SK-N-SH treated with all-trans-retinoic acid at 6 μM for 48 hours (cell line): ENCODE measurements at places on chromosomes 4 and X.

GRCh38 chr4:17448689-17449088 is 63.2 kb downstream of the QDPR start:
- ATAC-seq: 0 out of 3 replicates have a peak, but pooled peaks have one; percentile 17

DNA sequence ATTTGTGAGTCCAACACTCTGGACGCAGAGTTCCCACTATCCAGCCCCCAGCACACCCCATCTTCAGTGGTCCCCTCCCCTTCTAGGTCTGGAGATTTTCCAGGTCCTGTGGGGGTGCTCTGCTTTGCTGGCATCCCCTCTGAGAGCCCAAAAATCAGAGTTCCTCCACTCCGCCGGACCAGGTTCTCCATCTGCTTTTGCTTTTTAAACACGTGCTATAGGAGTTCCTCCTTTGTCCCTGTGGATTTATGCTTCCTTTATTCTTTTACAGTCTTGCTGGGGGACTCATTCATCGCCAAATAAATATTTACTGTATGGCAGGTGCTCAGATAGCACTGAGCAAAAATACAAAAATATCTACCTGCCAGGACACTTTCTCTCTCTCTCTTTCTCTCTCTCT is 324.7 kb downstream of the STK32B start:
- no peak for ATAC-seq

- no peak for ATAC-seq
Observed at GRCh38 chr4:188023682-188024081, 28.1 kb downstream of the ZFP42 start.

DNA sequence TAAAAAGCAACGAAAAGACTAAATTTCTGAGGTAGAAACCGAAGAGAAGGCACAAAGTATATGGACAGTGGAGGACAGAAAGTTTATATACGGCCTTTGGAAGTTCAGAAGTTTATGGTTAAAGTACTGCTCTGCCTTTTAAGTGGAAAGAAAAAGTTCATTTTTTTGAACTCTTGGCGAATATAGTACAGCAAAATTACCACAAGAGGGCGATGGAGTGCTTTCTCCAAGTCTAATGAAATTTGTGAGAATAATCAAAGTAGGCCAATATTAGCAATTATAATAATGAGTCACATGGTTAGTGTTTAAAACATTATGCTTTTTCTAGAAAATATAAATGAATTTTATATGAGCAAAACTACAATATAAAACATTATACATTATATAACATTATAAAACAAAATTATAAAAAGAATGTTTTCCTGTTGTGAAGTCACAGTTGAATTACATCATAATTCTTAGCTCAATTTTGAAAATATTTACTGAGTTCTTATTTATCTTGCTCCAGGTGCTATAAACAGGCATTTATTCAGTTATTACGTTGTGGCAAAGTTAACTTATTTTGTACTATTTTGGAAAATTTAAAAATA is 136.2 kb upstream of the BMPR1B start:
- ATAC-seq: peak; percentile 65

DNA sequence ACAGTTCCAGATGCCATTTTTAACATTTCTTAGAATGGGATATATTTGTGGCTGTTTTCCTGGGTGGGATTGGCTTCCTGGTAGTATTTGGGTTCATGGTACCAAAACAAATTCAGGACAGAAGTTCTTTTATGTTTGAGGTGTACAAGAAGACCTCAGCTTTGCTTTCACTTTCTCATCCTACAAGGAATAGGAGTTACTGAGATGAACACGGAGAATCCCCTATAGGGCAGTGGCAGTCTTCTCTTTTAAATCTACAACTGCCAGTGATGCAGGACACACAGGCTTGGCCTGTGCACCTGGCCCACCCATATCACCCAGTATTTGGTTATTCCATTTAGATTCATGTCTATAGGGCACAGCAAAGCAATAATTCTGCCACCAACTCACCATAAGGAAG is 35.2 kb downstream of the SLC10A7 start:
- no peak for ATAC-seq

DNA sequence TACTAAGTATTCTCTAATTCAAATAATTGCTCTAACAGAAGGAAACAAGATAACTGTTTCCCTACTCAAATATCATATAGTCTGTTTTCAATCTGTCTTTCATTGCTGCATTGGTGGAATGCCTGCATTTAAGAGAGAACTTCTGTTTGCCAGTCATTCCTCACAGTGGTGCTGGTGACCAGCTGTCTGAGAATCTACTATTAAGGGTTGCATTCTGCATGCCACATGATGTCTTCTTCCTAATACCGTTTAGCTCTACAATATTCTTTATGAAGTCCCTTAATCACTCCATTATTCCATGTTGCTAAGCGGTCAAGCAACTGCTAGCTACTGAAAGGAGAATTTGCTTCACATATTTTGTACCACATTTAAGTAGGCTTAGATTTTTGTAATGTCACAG is 167.1 kb upstream of the CENPE start:
- peak; percentile 54; the same call in 2 of the 3 replicates for ATAC-seq

GRCh38 chr4:10091531-10092181 is 24.9 kb downstream of the WDR1 start:
- no peak for ATAC-seq

- ATAC-seq: no peak
Observed at GRCh38 chr4:180203349-180203748, 2039.9 kb upstream of the TENM3 start.

- no peak for ATAC-seq
Observed at GRCh38 chr4:3834186-3834662, 68.0 kb downstream of the ADRA2C start.

DNA sequence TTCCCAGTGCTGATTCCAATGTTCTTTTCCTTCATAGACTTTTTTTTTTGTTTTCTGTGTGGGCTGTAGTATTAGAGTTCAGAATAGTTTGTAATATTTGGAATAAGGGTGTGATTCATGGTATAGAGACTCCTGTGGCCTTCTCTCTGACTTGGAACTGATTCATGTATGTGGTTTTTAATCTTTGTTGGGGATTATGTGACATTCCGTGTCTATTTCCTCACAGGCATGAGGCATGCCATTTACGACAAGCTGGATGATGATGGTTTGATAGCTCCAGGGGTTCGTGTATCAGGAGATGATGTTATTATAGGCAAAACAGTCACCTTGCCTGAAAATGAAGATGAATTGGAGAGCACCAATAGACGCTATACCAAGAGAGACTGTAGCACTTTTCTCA is 44.4 kb downstream of the POLR2B start:
- no peak for ATAC-seq

GRCh38 chr4:152106113-152106763 is 345.4 kb upstream of the GATB start:
- peak; percentile 87 for ATAC-seq

DNA sequence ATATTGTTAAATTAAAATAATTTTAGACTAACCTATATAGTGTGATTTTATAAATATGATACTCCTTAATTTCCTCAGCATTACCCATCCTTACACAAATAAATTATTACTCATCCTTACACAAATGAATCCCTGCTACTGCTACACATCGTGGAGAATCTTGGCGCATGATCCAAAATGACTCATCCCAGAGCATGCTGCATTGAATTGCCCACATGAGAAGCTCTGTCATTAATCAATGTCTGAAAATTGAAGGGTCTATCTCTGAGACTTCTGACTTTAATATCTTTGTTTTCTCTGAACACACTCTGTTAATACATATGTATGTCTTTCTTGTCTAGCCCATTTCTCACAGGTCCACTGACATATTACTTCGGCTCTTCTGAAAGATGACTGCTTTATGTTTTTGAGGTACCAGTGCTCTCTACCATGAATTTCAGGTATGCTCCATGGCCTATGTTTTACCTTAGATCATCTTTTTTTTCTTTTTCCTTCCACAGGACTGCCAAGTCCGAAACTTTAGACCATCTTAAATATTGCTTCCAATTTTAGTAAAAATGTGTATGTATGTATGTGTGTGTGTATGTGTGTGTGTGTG is 15.7 kb upstream of the DUSP21 start:
- ATAC-seq: peak; percentile 98

GRCh38 chr4:180285796-180286195 is 1957.4 kb upstream of the TENM3 start:
- no peak for ATAC-seq

DNA sequence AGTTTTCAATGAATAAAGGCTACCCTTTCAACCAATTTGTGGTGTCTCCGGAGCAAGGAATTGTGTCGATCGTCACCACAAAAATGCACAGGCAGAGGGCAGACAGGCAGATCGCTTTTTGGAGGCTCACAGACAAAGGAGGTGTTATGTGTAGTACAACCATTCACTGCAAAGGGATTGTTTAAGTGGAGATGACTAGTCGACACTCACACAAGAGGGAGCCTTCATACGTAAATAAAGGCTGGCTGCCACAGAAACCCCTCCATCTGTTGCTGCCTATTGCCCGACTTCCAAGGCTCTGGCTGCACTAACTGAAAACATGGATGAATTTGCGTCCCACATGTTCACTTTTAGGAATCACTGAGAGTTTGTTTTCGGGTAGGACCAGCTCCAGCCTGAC is 281.1 kb downstream of the NKX6-1 start:
- no peak for ATAC-seq

DNA sequence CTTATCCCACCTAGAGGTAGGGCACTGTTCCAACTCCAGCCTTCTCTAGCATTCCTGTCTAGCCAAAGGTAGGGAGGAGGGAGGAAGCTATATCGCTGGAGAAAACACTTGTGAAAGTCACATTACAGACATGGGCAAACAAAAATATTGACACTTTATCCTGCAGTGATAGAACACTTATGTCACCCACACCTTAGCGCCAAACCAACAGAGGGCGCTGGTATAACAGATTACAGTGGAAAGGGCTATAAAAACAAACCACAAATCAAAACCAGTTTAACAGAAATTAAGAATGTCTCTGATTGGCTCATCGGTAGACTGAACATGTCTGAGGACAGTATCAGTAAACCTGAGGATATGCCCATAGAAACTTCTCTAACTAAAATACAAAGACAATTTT is 451.3 kb downstream of the TLL1 start:
- peak; percentile 36; the same call in 1 of the 3 replicates for ATAC-seq

- peak; percentile 86 for ATAC-seq
Observed at GRCh38 chr4:41882625-41883347, 52.4 kb upstream of the TMEM33 start.

DNA sequence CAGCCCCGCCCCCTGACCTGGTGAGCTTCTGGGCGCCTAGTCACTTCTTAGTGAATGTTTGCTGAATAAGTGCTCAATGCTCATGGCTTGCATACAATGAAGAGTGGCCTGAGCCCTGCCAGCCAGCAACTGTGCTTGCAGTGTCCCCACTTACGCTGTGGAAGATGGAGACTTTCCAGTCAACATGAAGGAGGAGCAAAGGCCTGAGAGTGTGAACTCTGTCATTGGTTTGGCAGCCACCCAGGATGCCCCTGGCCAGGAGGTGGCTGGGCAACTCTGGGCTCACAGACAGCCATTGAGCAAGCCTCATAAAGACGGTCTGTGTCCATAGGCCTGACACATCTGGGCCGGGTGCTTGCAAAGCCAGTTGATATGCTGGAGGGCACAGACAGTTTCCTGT is 72.1 kb upstream of the MAMLD1 start:
- no peak for ATAC-seq

- no peak for ATAC-seq
Observed at GRCh38 chr4:15990570-15991285, 27.8 kb upstream of the FGFBP2 start.

GRCh38 chrX:107154787-107155620 is 36.4 kb upstream of the RBM41 start:
- peak; percentile 35 for ATAC-seq

- ATAC-seq: peak; percentile 88
Observed at GRCh38 chr4:130336585-130337217, 1240.7 kb downstream of the C4orf33 start.

DNA sequence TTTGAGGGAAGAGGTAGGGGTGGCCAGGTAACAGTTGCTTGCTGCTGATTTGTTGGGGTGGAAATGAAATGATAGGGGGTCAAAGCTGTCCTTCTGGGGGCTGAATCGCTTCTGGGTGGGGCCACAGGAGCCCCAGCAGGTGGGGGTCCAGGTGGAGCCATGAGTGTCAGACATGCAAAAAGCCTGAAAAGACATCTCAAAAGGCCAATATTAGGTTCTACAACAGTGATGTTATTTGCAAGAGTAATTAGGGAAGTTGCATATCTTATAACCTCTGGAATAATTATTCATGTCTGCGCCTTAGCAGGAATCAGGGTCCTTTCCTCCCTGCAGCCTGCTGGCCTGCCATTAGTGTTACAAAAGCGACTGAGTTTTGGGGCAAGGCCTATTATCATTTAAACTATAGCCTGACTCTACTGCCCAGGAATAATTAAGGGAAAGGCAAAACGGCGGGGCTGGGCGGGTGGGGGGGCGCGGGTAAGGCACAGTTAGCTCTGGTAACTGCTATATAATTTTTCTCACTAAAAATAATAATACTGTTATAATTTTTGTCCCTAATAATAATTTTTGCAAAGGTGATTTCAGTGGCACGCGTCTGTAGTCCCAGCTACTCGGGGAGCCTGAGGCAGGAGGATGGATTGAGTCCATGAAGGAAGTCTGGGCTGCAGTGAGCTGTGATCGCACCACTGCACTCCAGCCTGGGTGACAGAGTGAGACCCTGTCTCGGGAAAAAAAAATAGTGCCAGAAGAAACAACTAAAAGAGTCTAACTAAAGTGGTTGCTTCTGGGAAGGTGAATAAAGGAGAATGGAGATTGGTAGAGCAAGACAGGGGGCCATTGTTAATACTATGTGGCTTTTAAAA is 145.7 kb downstream of the MAGEB17 start:
- no peak for ATAC-seq

- ATAC-seq: no peak
Observed at GRCh38 chr4:42676066-42676951, 19.4 kb upstream of the ATP8A1 start.

DNA sequence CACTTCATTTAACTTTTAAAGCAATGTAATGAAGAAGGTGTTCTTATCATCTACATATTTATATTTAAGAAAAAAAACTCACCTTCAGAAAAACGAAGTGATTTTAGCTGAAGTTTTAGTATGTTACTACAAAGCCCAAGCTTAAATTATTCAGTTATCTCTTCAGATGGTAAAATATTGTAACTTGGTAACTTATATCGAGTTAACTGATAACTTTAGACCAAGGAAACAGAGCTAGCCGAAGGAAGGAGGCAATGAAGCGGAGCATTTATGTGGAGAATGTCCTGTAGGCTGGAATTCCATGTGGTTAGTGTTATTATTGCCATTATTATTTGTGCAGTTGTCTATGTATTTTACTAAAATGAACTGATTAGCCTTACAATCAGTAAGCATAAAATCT is 1102.1 kb upstream of the LCORL start:
- ATAC-seq: no peak

DNA sequence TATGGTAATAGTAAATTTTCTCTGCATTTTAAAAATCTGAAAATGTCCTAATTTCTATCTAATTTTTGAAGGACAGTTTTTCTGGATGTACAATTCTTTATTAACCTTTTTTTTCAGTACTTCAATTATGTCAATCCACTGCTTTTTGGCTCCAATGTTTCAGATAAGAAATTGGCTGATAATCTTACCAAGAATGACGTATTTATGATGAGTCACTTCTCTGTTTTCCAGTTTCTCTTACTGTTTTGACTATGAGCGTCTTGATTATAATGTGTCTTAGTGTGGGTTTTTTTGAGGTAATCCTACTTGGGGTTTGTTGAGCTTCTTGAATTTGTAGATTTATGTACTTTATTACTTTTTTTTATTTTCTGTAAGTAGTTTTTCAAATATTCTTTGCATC is 47.2 kb downstream of the UGT2B11 start:
- no peak for ATAC-seq
